ENCODE measurements at places on chromosomes 5 and 9.
A peak's percentile ranks its signal among the peaks of the same experiment; 100 is the strongest.

DNA sequence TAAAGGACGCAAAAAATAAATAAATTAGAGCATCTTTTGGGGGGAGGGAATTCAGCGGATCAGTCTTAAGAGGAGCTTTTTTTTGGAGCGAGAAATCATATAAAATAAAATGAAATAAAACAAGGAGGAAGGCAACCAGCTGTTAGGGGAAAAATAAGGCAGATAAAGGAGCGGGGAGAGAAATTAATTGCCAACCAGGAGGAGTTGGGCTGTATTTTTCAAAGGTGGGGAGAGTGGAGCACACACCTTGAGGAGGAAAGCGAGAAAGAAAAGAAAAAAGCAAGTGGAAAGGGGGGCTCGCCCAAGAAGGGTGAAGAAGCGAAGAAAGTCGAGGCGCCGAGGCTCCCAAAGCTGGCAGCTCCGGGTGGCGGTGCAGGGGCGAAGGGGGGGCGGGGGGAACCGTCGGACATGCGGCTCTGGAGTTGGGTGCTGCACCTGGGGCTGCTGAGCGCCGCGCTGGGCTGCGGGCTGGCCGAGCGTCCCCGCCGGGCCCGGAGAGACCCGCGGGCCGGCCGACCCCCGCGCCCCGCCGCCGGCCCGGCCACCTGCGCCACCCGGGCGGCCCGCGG, at the start of gene PAPPA:
Gene PAPPA, plus strand, starts transcription at position 27 of the 569 bp plus-strand sequence. Its CDS starts 382 bp downstream, at position 409.
- DNase-seq = no peak

GRCh38 chr9:129258124-129258822, 80.2 kb upstream of the IER5L start:
- peak; percentile 96 for DNase-seq

DNA sequence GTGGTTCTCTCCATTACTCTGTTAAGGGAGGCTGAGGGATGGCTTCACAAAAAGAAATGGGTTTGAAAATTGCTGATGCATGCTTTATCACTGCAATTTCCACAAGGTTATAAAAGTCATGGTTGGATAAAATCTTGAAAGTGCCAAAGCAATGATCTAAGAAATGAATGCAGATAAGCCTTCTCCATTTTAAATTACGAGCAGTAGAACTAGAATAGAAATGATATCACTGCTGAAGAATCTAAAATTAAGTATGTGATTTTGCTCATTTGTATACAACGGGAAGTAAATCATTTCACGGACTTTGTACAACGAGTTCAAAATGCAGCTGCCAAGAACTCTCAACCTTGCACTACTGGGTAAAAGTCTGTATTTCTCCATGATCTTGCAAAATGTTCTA, 299.0 kb downstream of the PRELID2 start:
- DNase-seq = no peak

- no peak for DNase-seq
Measured at GRCh38 chr5:156328766-156329165, 1.8 kb downstream of the SGCD start.

DNA sequence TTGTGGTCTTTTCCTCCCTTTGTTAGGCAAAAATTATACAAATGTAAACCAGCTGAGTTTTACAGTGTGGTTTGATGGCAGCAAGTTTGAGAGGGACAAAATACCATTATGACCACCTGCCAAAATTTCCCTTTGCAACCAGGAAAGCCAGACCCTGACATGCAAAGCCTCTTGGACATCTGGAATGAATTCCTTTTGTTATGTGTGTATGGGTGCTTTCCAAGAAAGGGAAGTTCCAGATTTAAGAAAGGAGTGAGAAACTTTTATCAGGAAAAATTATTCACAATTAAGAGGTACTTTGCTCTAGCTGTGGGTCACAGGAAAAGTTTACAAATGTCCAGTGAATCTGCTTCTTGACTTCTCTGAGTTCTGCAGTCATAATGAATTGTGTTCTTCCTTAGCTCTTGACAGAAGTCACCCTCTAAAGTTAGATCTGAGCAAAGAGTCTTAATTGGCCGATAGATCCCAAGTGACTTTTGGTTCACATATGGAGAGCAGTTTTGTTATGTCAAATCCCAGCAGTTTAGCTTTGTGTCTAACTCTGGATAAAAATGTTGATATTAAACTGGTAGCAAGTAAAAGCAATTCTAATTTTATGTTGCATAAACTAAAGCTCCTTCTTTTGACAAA, 295.9 kb upstream of the ZNF608 start:
- DNase-seq = no peak

DNA sequence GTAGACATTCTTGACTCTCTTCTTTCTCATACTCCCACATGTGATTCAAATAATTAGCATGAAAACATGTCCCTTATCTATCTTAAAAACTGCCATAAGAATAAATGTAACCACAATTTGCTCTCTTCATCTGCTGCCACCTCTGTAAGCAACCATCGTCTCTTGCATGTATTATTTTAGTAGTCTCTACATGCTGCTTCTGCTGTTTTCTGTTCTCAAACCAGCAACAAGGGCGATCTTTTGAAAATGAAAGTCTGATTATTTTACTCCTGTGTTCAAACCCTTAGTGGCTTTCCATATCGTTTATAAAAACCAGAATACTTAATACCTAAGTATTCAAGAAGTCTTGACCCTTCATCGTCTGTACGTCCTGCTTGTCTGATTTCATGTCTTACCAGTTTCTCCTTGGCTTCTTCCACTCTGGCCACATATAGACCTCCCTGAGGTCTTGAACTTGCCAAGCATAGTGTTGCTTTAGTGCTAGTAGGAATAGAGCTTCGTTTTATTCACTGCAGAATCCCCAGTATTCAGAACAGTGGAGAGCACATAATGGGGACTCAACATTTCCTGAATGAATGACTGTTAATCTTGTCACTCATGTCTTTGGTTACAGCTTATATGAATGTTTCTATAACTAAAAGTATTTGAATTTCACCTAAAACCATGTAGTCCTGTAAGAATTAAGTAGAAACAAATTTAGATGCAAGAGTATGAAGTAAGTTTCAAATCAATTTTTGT, 10.6 kb downstream of the CDC42SE2 start:
- no peak for DNase-seq

DNA sequence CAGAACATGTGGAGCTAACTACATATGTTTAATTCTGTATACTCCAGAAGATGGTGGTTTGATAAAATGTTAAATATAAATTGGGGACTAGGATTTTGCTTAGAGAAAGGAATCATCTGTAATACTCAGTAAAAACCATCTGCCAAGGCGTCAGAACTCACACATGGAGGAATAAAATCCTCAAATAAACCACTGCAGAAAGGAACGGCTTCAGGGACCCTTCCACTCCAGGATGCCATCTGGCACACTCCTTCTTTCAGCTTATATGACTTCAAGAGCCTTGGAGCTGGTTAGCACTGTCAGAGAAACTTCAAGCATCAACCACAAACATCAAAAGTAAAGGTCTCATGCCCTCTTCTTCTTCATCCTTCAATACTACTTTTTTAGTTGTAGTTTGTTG, 360.6 kb downstream of the PLK2 start:
- DNase-seq = no peak

DNA sequence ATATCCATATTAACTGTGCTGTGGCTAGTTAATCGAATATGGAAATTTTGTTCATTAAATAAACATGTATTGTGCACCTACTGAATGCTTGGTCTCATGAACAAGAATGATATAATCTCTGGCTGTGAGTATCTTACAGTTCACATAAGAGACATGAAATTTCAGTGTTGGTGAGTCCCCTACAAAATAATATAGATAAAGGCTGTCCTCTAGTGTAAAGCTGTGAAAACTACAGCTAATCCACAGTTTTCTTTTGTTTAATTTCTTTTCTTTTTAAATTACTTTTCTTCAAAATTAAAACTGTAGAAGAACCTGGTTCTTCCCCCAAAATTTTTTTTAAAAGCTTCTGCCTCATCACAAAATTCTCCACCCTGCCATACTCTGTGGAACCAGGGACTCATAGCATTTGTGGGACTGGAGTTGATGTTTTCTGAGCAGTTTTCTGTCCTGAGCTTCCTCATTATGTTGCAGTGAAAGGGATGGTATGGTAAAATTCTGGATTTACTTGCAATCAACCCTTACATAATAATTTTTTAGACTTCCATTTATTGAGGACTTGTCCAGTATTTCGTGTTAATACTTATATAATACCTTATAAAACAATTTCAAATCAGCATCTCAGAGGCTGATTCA, 135.0 kb downstream of the STK32A start:
- no peak for DNase-seq

DNA sequence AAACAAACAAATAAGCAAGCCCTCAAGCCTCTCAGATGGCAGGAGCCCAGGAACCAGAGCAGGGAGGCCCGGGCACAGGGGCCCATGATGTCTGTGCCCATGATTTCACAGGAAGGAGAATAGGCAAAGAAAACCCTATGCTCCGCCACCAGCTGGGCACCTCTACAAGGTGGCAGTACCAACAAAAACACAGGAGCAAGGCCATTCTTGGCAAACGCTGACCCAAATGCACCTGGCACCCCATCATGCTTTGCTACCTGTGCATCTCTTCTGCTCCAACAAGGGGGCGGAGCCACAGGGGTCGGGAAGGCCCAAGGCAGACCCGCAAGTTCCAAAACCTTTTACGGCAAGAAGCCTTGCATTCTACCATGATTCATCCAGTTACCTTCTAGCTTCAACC, 3.1 kb downstream of the BRD3 start:
- no peak for DNase-seq

GRCh38 chr5:5295351-5295750, 127.1 kb upstream of the ICE1 start:
- no peak for DNase-seq

GRCh38 chr5:173042763-173043107, 13.4 kb upstream of the CREBRF start:
- no peak for DNase-seq

DNA sequence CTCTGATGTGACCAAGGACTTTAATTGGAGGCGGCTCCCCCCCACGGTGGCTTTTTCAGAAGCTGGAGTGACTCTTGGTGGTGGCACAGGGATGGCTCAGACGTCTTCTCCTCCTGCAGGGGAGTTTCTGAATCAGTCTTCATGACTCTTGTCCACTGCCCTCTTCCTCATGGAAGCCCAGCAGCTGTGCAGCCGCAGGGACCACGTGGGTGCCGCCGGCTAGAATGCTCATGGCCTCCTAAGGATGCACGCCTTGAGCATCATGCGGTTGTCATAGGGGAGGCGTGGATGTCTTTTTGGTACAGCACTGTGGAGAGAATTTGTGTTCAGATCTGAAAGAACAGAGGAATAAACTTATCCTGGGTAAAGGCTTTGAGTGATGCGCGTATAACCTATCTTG, 1.3 kb downstream of the TEX53 start:
- DNase-seq = no peak

DNA sequence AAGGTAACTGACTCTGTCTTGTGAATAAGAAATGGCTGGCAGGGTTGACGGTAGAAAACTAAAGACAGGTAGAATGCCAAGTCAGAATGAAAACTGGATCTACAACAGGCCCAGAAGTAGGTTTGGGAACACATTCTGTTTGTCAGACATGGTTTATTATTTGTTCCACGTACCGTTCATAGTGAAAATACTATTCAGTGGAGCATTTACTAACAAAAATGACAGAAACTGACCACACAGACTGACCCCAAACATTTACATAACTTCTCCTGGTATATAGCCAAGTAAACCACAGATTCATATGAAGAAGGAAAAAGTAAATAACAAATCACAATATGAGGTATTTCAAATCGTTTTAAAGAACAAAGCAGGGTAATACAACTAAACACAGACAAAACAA, 73.7 kb downstream of the SLC38A9 start:
- DNase-seq = no peak

- no peak for DNase-seq
Measured at GRCh38 chr5:142319560-142320429, 5.0 kb downstream of the SPRY4 start.

All from GM12891 (cell line).